HFF-Myc (cell line): ENCODE measurements at places on chromosomes 13 and 19.

GRCh38 chr19:34409189-34410164, 5.3 kb downstream of the PDCD2L start:
- no peak for DNase-seq

GRCh38 chr13:59157181-59157580, 1006.5 kb downstream of the DIAPH3 start:
- no peak for DNase-seq

DNA sequence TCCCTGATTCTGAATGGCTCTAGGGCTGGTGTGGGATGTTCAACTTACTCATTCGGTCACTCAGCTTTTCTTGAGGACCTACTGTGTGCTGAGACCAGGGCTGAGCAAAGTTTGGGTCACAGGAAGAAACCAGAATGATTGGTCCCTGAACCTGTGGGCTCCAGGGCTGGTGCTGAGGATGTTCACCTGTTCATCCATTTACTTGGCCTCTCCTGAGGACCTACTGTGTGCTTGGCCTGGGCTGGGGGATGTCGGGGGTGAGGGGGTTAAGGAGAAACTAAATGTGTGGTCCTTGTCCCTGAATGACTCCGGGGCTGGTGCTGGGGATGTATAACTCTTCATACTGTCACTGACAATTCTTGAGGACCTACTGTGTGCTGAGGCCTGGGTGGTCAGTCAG, 10.3 kb downstream of the ZNF835 start:
- DNase-seq: no peak

- DNase-seq: no peak
Observed at GRCh38 chr19:35752746-35753350, 4.0 kb downstream of the HSPB6 start.

DNA sequence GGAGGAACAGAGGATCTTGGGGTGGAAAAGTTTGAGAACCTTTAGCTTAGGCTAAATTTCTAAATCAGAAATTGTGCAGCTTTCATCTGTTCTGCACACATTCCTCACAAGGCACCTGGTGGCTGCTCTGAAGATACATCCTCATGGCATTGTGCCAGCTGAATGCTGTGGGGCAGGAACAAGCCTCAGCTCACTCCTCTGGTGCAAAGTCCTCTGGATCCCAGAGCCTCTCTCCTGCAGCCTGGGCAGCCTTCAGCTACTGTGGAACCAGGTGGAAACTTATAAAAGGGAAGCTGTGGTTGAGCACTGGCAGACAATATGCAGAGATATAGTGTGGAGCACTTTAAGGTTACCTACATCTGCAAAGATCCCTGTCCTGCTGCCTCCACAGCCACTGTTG, 72.3 kb downstream of the KCTD12 start:
- DNase-seq: no peak
